Activated T-cell treated with anti-CD3 and anti-CD28 coated beads, Interleukin-2, amount 50 U/mL, for 72 hours (primary cell): ENCODE measurements at places on chromosomes 2 and 18.

- DNase-seq = peak; percentile 63
Observed at GRCh38 chr18:12726774-12727550, 24.1 kb downstream of the PSMG2 start.

DNA sequence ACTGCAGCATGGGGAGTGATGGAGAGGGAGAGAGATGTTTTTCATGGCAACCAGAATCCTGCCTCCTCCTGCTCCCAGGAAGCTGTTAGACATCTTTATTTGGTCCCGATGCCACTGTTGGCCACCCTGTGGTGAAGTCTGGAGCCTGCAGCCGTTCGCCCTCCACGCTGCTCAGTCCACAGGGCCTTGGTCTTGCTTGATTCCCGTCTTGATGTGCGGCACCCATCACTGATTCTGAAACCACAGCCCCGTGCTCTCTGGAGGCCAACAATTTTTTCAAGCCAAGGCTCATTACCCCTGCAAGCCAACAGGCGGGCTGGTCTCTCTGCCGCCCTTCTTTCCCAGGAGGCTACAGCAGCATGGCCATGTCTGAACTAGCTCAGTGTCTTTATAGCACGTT lies 24.5 kb downstream of the SIGLEC15 start:
- no peak for DNase-seq

DNA sequence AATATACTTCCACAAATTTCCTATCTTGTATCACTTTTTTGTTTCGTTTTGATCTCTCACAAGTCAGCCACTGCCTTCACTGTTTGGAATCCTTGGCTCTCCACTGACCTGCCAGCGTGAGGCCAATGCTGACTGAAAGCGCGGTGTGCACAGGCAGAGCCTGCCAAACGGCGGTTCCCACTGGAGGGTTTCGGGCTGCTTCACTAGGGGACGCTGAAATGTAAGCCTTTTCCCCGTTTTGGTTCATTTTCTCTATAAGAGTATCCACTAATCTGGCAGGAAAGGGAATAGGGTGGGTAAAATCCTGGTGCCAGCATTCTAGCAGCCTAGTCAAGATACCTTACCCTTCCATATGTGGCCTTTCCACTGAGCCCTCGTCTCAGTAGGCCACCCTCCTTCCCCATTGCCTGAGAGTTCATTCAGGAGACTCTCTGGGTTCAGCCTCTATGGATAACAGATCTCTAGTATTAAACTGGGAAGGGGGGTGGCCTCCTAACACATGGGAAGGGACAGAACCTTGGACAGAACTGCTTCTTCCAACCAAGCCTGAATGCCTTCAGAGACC lies 91.5 kb downstream of the DYM start:
- no peak for DNase-seq

DNA sequence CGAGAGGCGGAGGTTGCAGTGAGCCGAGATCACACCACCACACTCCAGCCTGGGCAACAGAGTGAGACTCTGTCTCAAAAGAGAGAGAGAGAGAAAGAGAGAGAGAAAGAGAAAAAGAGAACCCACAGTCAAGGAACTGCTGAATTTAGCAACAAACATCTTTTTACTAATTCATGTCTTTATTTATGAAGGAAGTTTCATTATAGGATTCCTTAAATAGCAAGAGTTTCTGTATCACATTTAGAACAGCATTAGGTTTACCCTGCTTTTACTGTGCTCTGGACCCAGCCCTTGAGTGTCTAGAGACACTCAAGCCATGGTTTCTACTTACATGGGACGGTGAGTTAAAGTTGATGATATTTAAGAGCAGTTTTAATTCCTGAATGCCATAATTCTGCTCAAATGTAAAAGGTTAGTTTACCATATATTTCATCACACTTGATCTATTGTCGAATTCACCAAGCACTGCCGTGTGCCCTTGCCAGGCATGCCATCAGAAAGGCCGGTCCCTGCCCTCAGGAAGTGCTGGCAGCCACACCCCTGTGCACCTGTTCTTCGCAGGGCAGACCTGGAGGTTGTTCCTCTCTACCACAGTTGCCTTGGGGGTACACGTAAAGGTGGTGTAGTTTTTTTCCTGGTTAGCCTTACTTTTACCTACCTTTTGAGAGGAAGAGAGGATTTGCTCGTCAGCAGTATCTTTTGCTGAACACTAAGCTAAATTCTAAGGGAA lies 153.3 kb downstream of the LDLRAD4 start:
- DNase-seq = no peak

DNA sequence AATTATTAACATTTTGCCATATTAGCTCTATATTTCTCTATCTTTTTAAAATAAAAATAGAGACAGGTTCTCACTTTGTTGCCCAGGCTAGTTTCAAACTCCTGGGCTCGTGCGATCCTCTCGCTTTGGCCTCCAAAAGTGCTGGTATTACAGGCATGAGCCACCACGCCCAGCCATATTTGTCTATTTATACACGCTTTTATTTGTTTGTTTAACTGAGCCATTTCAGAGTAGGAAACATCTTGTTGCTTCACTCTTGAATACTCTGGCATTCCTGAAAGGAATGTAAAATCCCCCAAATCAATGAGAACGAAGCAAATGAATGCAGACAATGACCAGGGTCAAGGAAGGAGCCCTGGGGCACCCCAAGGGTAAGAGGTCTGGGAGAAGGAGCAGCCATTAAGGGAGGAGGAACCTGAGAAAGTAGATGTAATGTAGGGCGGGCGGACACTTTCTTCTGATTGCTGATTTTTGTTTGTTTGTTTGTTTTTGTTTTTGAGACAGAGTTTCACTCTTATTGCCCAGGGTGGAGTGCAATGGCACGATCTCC lies 31.7 kb upstream of the RAB1A start:
- DNase-seq = no peak

GRCh38 chr2:168138374-168138773 lies 109.0 kb downstream of the STK39 start:
- DNase-seq = no peak

DNA sequence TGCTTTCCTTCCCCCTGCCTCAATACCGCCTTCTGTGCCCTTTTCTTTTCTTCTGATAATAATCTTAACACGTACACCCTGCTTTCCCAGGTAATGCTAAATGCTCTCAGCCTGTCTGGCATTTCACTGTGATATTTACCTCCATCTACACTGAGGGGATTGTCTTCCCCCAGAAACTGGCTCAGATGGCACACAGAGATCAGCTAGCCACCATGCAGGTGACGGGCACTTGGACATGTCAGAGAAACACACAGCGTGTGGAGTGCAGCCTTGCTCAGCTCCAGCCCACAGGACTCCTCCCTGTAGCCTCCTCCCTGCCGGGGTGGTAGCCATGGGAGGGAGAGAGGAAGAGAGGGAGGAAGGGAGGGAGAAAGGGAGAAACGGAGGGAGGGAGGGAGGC lies 131.2 kb downstream of the EIPR1 start:
- no peak for DNase-seq

- no peak for DNase-seq
Observed at GRCh38 chr2:40434731-40435271, 17.1 kb downstream of the SLC8A1 start.

DNA sequence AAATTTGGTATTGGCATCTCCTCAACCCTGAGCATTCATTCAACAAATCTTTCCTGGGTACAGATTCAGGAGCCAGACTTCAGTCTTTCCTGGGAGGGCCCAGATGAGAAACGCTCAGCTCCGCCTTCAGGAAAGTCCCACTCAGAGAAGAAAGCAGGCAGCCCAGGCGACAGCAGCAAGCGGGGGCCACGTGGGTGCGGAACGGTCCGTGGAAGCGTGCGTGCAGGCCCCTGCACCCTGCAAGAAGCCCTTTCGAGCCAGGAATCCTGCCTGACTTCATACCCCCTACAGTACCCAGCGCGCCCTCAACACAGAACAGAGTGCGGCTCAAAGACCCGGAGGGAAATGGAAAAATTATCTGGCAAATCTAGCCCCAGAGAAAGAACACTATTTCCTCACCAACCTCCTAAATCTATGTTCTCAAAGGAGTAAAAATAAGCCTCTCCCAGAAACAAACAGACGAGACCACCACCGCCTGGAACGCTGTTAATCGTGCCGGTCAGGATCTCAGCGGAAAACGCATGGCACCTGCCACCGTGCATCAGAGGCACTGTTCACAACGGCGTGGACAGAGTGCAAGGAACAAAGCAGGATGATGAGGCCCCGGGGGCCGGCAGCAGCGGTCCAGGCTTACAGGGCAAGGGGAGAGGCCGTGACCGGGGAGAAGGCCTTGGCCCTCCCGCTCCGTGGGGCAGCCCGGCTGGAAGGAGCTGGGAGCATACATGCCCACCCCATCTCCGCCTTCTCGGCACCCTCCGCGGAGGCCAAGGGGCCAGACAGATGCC lies 318.3 kb downstream of the EIPR1 start:
- no peak for DNase-seq

GRCh38 chr2:232562515-232563151 lies 12.1 kb downstream of the EIF4E2 start:
- DNase-seq = no peak

- DNase-seq = no peak
Observed at GRCh38 chr2:99727199-99727598, 237.4 kb upstream of the REV1 start.

DNA sequence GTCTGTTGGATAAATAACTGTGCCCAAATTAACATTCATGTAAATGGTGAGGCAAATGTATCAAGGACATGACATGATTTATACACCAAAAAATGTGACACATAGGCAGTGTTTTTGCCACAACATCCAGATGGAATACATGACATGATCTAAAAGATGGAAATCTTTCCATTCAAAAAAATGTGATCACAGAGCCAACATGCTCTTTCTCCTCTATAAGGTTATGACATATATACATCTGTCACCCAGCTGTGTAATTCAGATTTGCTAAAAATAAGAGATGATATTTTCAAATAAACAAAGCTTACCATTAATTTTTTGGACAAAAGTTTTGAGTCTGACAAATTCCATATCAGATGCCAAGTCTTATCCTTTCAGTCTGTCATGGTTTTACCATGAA lies 95.5 kb upstream of the COL3A1 start:
- DNase-seq = no peak

GRCh38 chr2:239355724-239356123 lies 45.1 kb downstream of the HDAC4 start:
- DNase-seq = no peak

GRCh38 chr2:154324601-154325000 lies 373.9 kb upstream of the KCNJ3 start:
- DNase-seq = no peak

DNA sequence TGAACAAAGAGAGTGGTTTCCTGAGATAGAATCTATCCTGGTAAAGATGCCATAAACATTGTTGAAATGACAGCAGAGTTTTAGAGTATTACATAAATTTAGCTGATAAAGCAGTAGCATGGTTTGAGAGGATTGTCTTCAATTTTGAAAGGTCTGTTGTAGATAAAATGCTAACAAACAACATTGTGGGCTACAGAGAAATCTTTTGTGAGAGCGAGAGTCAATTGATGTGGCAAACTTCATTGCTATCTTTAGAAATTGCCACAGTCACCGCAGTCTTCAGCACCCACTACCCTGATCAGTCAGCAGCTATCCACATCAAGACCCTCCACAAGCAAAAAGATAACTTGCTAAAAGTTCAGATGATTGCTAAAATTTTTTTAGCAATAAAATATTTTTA lies 17.5 kb downstream of the VRK2 start:
- peak; percentile 17 for DNase-seq

GRCh38 chr2:57886161-57886786 lies 160.3 kb upstream of the VRK2 start:
- DNase-seq = no peak

DNA sequence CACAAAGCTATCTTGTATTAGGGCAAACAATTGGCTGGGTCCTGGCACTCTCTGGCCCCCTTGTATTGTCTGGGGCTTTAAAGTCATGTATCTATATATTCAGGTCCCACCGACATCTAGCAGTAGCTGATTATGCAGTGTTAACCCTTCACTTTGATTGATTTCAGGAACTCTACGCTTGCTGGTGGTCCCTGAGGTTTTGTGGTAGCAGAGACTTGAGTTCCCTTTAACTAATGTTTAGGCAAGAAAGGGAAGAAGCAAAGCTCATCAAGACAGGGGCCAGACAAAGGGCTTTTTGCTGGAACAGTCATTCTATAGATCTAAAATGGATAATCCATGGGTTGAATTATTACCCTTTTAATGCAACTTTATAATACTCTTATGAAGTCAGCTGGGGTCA lies 95.3 kb upstream of the EPB41L3 start:
- DNase-seq = no peak

- no peak for DNase-seq
Observed at GRCh38 chr18:48921305-48922225, 29.2 kb downstream of the SMAD7 start.

DNA sequence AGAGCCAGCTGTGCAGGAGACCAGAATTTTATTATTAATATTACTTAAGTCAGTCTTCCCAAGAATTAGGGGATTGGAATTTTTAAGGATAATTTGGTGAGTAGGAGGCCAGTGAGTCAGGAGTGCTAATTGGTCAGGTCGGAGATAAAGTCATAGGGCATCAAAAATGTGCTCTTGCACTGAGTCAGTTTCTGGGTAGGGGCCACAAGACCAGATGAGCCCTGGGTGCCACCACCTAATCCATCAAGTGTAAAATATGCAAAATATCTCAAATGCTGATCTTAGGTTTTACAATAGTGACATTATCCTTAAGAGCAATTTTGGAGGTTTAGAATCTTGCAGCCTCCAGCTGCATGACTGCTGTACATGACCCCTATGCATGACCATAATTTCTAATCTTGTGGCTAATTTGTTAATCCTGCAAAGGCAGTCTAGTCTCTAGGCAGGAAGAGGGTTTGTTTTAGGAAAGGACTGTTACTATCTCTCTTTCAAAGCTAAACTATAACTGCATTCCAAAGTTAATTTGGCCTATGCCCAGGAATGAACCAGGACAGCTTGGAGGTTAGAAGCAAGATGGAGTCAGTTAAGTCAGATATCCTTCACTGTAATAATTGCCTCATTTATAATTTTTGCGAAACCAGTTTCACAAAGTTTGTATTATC lies 215.9 kb downstream of the RNF152 start:
- DNase-seq = no peak

DNA sequence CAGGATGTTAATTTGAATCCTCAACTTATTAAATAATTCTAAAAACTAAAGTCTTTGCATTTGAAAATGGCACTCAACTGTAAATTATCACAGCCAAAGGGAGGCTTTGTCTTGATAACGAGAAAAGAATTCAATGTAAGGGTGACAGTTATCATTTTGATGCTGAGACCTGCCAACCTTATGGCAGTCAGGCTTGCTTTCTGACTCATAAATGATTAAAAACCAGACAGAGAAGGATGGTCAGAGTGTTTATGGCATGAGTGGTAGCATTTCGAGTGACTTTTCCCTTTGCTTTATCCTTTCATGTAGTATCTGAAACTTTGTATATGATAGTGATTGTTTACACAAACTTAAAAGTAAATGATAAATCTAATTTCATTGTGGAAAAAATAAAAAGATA lies 53.9 kb upstream of the EPC2 start:
- DNase-seq = no peak
